ENCODE measurements at places on chromosomes 3 and 15.

DNA sequence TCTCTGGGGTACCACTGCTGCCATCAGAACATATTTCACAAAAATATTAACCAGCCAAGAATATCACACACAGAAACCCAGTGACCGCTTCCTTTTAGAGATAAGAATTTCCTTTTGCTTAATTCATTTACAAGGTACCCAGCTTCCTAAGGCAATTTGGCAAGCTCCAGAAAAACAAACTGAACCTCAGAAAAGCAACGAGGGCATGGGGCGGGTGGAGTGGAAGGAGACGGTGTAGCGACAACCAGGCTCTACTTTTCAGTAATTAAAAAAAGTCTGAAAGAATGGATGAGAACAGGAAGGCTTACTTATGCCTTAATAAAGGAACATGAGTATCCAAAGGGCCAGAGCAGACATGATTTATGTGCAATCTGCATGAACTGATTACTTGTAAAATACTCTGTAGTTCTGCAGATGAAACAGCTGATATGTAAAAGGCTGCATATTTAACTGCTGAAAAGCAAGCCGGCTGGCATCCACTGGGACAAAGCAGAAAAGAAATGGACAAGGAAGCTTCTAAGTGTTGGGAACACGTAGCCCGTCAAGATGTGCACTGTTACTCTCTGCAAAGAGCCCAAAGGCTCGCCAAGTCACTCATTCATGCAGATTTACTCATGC, 18.6 kb downstream of the RFTN1 start:
- DNase-seq = no peak

DNA sequence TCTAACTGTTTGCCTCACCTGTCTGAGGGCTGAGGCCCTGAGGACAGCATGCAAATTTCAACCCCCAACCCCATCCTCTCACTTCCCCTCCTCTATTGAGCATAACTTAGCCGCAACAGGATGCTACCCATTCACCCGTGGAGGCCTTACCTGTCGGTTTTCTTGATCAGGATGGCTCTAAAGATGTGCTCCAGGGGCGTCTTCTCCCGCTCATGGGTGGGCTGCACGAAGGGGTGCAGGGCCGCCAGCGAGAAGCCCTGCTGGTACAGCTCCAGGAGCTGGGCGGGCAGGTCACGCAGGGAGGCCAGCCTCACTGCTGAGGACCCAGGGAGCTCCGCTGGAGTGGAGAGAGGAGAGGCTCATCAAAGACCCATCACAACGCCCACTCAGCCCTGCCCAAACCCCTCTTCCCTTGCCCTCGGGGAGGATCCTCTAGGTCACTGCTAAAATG, 79.8 kb downstream of the RFTN1 start:
- DNase-seq = peak; percentile 28

DNA sequence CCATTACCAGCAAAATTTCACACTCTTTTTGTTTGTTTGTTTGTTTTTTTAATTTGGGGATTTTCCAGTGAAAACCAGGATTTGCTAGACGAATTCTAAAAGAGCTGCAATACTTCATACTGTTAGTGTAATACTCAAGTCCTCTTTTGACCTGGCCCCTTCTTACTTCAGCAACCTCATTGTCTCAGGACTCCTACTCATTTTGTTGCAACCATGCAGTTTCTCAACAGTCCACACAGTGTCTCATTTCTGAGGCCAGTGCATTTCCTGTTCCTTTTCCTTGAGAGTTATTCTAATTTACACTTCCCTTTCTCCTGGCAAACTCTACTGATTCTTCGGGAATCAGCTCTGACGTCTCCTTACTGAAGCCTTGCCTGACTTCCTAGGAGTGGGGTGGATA, 35.6 kb downstream of the NSUN3 start:
- DNase-seq = no peak

DNA sequence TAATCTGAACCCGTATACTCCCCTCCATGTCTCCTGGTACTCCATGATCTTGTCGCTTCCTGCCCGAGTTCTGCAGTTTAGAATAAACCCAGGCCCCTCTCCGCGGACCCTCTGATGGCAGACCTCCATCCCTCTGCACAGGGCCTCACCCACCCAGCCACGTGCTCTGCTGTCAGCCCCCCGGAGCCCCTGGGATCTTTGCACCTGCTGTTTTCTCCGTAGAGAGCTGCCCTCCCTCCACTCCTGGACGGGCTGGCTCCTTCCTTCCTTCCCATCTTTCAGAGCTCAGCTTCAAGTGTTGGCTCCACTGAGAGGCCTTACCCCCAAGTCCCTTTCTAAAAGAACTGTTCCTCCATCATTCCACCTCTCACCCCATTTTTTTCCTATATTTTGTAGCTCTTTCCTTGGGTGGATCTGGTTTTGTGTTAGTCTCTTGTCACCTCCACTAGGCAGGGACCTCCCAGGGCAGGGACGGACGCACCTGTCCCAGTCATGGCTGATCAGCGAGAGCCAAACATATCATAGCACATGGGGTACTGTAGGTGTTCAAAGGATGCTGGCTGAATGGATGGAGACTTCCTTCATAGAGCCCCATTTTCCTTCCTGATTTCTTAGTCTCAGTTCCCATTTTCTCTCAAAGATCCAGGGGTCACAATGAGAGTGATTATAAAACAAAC, 106.6 kb downstream of the VGLL4 start:
- no peak for DNase-seq

GRCh38 chr3:174873832-174874657, 14.9 kb downstream of the NAALADL2 start:
- no peak for DNase-seq

- DNase-seq = no peak
These were observed 8.7 kb downstream of the DCUN1D1 start for GRCh38 chr3:182971637-182972036.

DNA sequence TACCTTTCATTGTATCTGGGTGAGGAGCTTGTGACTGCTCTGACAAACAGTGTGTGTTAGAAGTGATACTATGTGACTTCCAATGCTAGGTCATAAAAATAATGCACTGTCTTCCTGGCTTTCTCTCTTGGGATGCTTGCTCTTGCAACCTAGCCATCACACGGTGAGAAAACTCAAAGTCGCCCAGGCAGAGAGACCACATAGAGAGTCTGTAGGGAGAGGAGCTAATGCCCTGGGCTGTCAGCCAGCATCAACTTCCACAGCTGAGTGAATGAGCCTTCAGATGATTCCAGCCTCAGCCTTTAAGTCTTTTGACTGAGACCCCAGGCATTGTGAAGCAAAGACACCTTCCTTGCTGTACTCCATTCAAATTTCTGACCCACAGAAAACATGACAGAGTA, 220.6 kb upstream of the SGO1 start:
- DNase-seq = no peak

GRCh38 chr3:96700322-96701315, 113.8 kb upstream of the EPHA6 start:
- no peak for DNase-seq

All from CD4-positive, alpha-beta T cell treated with Interferon gamma for 1 hour (primary cell).